ENCODE measurements at places on chromosomes 13 and 19.

DNA sequence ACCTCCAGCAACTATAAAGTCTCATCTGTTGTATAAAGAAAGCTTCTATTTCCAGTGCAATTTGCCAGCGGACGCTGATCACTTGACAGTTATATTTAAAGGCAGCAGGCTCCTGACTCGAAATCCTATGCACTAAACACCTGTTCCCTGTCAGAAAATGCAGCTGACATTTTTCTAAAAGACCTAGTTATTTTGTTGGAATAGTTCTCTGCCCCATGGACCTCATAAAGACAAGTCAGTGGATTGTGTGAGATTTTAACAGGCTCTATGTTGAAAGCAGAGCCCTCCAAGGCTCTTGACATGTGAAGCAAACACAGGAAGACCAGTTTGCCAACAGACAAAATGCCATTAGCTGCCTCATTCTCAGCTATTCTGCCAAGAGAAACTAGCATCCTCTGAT is 304.7 kb upstream of the KLF12 start:
- no peak for DNase-seq

- no peak for DNase-seq
These were observed 12.0 kb downstream of the BCAM start for GRCh38 chr19:44820648-44821609.

DNA sequence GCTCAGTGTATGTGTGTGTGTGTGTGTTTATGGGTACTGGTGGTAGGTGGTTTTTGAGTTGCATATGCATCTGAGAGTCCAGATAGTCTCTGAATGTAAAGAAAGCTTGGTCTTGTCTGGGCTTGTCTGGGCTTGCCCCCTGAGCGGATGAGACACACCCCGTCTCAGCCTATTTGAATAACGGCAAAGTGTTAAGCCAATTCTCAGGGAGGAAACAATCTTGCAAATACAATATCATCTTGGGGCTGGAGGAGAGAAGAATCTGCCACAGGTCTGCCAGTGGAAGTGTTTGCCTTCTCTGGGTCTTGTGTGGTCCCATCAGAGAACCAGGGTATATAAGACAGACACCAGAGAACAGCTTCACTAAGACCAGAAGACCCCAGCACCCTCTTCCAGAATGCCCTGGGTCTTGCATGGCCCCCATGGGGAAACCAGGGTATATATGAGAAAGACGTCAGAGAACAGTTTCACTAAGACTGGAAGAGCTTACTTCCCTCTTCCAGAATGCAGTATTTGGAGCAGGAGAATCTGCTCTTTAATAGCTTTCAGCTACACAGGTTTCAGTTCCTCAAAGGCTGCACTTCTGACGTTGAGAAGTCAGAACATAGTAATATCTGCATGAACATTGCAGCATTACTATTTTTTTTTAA is 13.3 kb downstream of the CD70 start:
- DNase-seq = no peak

GRCh38 chr13:21338156-21338555 is 120.9 kb downstream of the ZDHHC20 start:
- DNase-seq = no peak

DNA sequence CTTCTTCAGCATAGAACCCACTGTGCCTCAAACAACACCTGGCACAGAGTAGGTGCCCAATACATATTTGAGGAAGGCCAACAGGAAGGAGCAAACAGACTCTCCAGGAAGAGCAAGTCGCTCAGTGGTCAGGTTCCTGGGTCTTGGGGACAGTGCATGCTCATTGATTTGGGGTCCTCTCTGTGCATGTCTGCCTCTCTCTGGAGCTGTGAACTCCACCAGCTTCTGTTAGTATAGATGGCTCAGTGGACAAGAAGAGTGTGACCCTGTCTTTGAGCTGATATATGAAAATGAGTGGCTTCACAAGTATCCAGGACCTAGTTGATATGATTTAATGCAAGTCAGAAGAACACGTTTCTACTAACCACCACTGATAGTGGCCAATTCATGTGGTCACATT is 98.7 kb downstream of the KCTD15 start:
- DNase-seq = no peak

GRCh38 chr19:16670291-16670690 is 9.4 kb downstream of the TMEM38A start:
- no peak for DNase-seq

DNA sequence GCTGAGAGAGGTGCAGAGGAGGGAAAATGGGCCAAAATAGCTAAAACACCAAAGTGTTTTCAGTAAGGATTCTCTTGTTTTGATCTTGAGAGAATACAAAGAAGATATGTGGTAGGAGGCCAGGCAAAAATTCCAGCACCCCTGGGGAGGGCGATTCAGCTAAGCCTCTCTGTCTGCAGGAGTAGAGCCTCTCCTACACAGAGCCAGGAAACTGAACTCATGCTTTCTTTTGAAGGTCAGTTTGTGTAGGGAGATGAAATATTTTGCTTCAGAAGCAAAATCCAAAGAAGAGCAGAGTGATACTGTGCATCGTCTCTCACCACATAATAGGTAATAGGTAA is 565.0 kb downstream of the FGF9 start:
- DNase-seq = no peak

GRCh38 chr13:112194167-112194530 is 127.2 kb downstream of the SOX1 start:
- no peak for DNase-seq

- DNase-seq = no peak
These were observed 35.0 kb downstream of the ZNF536 start for GRCh38 chr19:30407068-30407709.

GRCh38 chr19:6490134-6490533 is 8.5 kb upstream of the DENND1C start:
- DNase-seq = no peak

DNA sequence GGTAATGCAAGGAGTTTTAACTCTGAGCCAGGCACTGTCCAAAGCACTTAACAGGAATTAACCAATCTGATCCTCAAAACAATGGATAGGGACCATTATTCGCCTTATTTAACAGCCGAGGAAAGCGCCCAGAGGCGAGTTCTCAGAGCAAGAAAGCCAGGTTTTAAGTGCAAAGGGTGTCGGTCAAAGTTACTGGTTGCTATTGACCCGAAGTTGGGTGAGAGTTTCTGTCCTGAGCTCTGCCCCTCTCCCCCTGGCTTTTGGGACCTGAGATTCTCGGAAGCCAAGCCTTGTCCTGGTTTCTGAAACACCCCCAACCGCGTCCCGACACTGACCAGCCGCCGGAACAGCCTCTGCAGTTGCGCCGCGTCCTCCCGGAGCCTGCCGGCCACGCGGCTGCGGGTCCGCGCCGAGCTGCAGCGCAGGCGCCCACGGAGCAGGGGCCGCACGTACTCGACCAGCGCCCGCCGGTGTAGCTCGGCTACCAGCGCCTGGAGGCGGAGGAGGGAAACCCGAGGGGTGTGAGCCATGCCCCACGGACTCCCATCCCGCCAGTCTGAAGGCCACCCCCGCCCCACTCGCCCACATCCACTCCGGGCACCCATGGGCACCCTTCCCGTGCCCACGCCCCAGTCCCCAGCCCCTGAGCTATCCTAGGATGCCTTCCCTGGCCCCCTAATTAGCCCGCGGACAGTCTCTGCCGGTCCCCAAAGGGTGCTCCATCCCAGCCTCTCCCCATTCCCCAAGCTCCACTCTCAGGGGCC is 27.8 kb downstream of the EXOC3L2 start:
- no peak for DNase-seq

GRCh38 chr13:99040536-99041131 is 62.8 kb upstream of the DOCK9 start:
- DNase-seq = no peak

- no peak for DNase-seq
These were observed 1.1 kb downstream of the HSPB6 start for GRCh38 chr19:35755550-35756376.

DNA sequence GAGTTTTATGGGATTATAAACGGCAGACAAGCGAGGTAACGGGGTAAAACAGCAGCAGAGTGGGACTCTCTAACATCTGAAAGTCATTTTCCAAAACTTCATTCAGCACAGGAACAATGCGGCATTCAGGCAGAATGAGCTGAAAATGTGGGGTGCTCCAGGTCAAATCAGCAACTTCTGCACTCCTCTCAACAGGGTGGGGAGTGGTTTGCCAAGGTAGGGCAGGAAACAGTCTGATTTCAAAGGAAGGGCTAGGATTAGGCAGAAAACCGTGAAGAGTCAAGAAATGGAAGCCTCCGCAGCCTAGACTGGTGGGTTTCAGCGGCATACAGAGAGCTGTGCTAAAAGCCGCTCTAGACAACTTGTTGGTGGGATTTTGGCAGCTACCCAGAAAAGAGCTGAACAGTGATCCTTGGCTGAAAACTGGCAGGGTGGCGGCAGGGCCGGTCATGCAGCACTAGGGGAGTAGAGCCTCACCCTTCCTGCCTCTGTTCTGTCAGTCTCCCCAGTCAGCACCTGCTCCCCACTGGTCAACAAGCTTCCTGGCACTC is 154.2 kb upstream of the KLF12 start:
- DNase-seq = no peak

DNA sequence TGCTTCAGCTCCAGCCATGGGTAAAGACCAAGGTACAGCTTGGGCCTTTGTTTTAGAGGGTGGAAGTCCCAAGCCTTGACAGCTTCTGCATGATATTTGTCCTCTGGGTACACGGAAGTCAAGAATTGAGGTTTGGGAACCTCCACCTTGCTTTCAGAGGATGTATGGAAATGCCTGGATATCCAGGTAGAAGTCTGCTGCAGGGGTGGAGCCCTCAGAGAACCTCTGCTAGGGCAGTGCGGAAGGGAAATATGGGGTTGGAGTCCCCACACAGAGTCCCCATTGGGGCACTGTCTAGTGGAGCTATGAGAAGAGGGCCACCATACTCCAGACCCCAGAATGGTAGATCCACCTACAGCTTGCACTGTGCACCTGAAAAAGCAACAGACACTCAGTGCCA is 23.0 kb upstream of the MYO16 start:
- no peak for DNase-seq

DNA sequence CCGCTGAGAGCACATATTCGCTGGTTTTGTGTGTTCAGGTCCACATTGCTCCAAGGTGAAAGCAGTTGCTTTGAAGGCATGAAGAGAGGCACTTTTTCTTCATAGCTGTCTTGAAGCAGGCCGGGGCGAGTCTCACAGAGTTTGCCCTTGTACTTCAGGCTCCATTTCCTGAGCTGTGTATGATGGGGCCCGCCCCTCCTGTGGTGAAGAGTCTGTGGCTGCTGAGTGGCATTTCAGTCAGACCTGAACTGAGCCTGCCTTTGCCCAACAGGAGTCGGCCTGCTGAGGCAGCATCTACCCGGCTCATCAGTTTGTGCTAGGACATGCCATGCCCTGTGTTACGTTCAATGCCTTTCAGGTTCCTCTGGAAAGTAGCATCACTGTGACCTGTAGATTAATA is 44.4 kb upstream of the C1QTNF9 start:
- DNase-seq = no peak

- no peak for DNase-seq
These were observed 636 bp upstream of the ZNF579 start for GRCh38 chr19:55581145-55581822.

DNA sequence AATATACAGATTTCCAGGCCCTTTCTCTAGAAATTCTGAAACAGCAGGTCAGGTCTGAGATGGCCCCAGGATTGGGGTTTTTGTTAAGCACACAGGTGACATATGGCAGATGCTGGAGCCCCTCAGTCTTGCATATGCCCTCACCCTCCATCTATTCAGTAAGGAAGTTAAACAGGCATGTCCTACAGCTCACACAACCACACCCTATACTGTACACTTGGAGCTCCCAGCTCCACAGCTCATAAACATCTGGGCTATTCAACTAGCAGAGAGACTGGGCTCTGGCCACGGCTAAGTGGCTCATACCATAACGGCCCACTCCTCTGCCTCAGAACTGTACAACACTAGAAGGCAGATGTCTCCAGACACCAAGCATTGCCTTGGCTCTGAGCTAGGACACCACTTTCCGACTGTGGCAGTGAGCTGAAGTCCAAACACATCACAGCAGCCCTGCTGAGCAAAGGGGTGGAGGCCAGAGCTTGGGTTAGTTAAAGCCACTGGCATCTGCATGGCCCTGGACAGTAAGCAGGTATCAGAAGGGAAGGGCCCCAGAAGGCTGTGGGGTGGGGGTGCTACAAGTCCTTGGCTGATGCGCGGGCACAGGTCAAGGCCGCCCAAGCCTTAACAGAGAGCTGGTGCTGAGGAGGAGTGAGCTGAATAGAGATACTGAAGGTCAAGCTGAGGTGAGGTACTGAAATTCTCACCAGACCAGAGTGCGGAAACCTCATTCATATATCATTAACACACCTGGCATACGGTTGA is 79.1 kb downstream of the ABCC4 start:
- no peak for DNase-seq

GRCh38 chr13:98688373-98688772 is 64.1 kb downstream of the SLC15A1 start:
- no peak for DNase-seq

GRCh38 chr19:38559428-38560401 is 58.0 kb downstream of the MAP4K1 start:
- no peak for DNase-seq

DNA sequence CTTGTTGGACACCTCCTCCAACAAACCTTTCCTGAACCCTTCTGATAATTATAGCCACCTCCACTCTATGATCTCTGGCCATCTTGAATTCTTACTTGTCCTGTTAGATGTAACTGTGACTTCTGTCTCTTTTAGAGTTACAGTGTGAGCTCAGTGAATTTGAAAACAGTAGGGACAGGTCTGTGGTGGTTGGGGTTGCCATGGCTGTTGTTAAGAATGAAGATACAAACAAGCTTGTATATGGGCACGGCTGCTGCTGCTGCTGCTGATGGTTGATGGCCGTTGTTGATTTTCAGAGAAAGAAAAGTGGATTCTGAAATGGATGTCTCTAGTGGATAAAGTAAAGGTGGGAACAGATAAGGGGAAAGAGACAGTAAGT is 101.5 kb downstream of the STARD13 start:
- no peak for DNase-seq

DNA sequence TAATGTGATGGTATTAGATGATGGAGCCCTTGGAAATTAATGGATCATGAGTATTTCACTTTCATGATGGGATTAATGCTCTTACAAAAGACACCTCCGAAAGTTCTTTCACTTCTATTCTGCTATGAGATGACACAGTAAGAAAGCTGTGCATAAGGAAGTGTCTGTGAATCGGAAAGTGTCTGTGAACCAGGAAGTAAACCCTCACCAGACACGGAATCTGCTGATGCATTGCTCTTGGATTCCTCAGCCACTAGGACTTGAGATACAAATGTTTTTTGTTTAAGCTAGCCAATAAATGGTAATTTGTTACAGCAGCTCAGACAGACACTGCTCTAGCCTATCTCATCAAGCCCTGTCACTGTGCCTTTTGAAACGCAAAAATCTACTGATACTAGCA is 440.4 kb upstream of the PRR20A start:
- DNase-seq = no peak

GRCh38 chr13:32811297-32811800 is 204.9 kb upstream of the KL start:
- DNase-seq = no peak
